ENCODE measurements at places on chromosomes 12 and 14.
A peak's percentile ranks its signal among the peaks of the same experiment; 100 is the strongest.

GRCh38 chr14:100241279-100241678, 2.3 kb downstream of the YY1 start:
- DNase-seq = no peak

- no peak for DNase-seq
These were observed 421.2 kb downstream of the SOX5 start for GRCh38 chr12:23528316-23528715.

DNA sequence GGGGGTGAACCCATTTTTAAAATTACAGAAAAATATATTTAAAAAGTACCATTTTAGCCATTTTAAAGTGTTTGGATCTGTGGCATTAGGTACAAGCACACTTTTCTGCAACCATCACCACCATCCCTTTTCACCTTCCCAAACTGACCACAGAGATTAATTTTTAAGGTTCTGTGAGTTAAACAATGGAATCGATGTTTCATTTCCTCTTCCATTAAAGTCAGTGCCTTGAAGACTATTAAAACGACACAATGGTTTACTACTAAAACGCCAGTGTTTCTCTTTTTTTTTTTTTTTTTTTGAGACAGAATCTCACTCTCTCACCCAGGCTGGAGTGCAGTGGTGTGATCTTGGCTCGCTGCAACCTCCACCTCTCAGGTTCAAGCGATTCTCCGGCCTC, 78.1 kb upstream of the GPR68 start:
- no peak for DNase-seq

DNA sequence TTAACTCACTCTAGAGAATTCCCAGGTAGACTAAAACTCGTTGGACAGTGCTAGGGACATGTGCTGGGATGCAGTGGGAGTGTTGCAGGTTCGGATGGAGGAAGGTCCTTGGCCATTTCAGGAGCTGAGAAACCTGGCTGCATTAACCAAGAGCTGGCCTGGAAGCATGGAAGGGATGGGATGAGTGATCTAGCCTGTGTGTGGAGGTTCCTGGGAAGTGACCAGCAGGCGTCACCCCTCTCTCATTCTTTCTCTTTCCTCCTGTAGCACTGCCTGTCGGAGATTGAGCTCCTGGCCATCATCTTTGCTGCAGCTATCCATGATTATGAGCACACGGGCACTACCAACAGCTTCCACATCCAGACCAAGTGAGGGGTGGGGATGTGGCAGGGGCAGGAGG, 15.6 kb downstream of the PPP1R1A start:
- DNase-seq = no peak

DNA sequence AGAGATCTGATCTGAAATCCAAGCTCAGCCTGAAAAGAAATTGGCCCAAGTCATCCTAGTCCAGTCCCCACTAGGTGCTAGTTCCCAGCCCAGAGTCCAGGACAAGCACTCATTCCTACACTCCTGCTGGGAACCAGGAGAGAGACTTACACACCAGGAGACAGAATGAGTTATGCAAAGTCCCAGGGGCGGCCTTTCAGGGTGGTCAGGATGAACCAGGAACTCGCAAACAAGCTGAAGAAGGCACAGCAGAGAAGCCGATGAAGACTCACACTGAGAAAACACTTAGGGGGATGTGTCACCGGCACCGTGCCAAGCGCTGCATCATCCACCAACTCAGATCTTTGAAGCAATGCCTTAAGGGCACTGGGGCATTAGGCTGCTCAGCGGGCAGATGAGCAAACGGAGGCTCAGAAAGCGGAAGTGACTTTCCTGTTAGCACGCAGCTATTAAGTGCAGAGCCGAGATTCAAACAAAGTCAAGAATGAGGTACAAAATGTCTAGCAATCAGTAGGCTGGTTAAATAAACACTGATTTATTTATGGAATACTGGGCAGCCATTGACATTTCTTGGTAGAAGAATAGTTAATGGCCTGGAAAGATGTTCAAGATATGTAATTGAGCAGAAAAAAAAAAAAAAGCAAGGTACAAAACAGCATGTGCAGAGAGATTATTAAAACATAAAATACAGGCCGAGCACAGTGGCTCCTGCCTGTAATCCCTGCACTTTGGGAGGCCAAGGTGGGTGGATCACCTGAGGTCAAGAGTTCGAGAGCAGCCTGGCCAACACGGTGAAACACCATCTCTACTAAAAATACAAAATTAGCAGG, 78.7 kb downstream of the LRRC74A start:
- DNase-seq = no peak

DNA sequence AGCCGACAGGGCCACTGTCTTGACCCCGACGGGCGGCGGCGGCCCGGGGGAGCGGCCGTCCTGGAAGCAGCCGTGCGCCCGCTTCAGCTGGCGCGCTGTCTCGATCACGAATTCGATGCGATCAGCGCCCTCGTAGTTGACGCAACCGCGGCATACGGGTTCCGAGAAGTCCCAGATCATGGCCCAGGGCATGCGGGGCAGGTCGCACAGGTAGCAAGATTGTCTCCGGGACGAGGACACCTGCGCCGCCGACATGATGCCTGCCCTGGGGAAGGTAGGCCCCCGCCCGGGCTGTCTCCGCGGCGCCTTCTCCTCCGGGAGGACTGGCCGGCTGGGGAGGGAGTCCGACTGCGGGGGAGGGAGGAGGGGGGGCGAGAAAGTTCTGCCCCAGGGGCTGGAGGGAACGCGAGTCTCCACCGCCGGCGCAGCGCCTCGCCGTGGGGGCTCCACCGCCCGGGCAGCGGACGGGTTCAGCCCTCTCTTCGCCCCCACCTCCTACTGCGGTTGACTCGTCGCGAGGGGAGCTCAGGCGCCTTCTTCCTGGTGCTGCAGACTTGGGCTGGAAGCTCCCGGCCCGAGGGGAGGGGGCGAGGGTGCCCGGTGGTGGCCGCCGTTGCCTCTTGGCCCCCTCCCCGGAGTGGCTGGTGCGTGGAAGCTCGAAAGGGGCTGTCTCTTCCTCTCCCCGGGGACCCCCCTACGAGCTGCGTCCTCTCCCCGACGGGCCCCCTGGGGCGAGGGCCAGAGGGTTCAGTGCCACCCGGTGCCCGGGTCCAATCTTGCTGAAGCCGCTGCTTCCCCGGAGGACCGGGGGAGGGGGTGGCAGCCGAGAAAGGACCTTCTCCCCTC, 747 bp downstream of the IRF2BPL start:
- no peak for DNase-seq

DNA sequence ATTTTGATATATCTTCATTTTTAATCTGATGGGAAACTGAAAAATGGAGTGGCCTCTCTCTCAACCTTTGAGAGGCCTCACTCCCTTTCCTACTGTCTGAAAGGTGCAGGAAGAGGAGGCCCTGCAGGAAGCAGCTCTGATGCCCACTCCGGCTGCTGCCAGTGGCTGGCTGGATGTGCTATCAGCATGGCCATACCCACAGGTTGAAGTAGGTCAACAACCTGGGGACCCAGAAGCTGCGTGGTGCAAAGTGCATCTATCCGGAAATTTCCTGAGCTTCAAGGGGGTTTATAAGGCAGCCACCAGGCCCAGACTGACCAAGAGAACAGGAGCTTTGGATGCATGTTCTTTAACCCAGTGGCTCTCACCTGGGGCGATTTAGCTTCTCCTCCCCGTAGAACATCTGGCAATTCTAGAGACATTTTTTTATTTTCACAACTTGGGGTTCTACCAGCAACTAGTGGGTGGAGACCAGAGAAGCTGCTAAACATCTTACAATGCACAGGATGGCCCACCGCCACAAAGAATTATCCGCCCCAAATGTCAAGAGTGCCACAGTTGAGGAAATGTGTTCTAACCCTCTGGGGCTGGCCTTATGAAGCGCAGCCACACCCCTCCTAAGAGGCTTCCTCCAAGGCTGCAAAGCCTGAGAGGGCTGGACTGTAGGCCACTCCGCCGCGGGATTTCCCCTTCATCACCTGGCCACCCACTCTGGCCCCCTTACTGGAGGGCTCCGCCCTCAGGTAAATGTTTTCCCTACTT, 8.2 kb upstream of the BATF start:
- DNase-seq = no peak

GRCh38 chr14:97584528-97584927, 787.3 kb downstream of the VRK1 start:
- DNase-seq = no peak

DNA sequence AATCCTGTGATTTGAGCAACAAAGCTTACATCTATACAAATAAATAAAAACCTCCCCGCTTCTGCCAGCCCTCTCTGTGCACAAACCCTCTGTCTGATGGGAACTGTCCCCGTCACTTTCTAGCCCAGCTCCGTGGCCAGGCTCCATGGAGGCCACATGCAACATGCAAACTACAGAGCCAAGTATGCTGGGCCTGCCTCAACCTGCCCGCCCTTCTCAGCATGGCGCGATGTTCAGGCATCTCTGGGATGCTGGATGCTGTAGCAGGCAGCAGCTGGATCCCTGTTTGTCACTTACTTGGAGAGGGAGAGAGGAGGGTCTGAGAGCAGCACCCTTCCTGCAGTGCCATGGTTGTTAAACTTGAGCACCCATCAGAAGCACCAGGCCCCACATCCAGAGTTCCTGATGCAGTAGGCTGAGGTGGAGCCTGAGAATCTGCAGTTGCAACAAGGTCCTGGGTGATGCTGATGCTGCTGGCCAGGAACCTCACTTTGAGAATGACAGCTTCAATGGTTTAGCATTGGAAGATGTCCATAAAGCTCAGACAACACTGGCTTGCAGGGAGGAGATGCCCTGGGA, 32.4 kb downstream of the CLMN start:
- no peak for DNase-seq

GRCh38 chr12:53803703-53804102, 51.9 kb upstream of the CISTR start:
- DNase-seq = no peak

- peak; percentile 88 for DNase-seq
These were observed 127.4 kb downstream of the KTN1 start for GRCh38 chr14:55707365-55707804.

- peak; percentile 100 for DNase-seq
These were observed 541 bp upstream of the RNU6-7 start for GRCh38 chr14:32201193-32201815.

- DNase-seq = no peak
These were observed 40.6 kb upstream of the CDKN3 start for GRCh38 chr14:54356172-54356571.

DNA sequence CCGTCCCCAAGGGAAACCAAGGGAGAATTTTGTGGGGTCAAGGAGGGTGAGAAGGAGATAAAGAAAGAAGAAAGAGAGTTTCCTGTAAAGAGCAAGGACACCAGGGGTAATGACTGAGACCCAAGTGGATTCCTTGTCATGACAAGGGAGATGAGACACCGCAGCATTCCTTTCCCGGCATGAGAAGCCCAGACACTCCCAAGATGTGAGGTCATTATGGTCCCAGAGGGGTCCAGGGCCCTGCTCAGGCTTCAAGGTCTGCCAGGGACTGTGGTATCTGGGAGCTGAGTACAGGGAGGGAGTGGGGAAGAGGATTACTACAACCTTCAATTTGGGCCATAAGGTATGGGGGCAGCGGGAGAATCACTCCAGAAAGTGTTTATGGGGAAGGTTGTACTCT, 58.1 kb downstream of the SPTB start:
- no peak for DNase-seq

GRCh38 chr14:59484639-59485175, 390 bp downstream of the JKAMP start:
- DNase-seq = peak; percentile 83

DNA sequence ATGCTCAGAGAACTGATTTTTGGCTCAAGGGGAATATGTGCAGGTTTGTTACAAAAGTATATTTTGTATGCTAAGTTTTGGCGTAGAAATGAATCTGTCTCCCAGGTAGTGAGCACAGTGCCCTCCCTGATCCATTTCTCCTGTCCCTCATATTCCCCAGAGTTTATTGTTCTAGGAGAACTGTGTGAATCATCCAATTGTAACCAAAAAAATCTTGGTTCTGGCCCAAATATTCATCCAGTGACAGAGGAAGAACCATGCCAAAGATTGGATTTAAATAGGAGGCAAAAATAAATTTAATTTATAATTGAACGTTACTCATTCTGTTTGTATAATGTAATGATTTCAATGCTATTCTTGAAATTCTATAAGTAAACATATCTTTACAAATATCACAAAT, 4.8 kb downstream of the CATSPERB start:
- DNase-seq = no peak

GRCh38 chr12:27226407-27226929, 17.6 kb upstream of the STK38L start:
- peak; percentile 27 for DNase-seq

DNA sequence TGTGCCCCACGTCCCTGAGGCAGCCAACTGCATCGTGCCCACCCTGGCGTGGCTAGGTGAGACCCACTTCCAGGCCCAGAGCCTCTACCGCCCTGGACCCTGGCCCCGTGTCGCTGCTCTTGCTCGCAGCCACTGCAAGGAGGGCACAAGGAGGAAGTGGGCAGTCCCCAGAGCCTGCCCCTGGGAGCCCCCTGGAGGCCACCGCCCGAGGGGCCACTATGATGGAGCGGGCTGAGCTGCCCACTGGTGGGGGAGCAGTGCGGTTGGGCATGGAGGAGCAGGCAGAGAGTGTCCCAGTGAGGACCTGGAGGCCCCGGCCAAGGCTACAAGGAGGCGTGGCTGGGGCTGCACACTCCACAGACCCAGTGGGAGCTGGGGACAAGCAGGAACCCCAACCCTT, 323.6 kb downstream of the PCNX1 start:
- DNase-seq = no peak

GRCh38 chr14:63981569-63981968, 128.8 kb downstream of the SYNE2 start:
- no peak for DNase-seq
